ENCODE measurements at places on chromosomes 1 and 21.

- DNase-seq = no peak
Observed at GRCh38 chr1:63269571-63269970, 52.8 kb upstream of the FOXD3 start.

DNA sequence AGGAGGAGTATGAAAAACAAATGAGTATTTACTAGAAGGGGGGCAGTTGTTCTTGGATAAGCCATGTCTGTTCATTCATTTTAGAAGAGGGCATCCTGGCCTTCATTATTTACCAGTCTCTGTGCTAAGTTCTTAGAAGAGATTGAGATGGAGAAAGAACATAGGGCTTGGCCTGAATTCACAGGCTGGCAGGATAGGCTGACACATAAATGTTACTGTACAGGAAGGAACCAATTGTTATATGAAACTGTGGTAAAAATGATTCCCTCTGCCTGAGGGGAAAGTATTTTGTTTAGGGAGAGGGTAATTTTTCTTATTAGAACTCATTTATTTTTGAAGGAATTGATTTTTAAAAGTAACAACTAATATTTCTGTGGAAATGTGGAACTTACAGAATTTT, 99.5 kb downstream of the MAN1A2 start:
- no peak for DNase-seq

GRCh38 chr1:72915581-72915980, 633.2 kb upstream of the NEGR1 start:
- no peak for DNase-seq

- no peak for DNase-seq
Observed at GRCh38 chr1:64811131-64811530, 66.3 kb downstream of the RAVER2 start.

DNA sequence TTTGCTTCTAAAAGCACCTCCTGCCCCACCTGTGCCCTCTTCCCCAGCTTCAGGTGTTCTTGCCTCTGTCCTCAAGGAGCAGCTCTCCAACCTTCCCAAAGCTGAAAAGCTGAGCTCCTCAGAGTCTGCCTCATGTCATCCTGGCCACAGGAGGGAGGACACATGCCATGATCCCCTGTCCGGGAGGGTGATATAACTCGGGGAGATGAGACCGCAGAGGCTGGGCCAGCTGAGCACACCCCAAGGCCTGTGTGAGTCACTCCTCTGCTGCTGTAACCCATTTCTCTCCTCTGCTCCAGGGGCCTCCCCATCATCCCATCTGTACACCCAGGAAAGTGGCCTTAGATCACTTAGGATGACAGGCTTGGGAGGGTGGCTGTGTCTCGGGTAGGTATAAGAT, 49.8 kb downstream of the EPHB2 start:
- DNase-seq = no peak

- no peak for DNase-seq
Observed at GRCh38 chr1:58927041-58927721, 143.3 kb upstream of the JUN start.

GRCh38 chr1:89254658-89255287, 17.9 kb downstream of the GBP5 start:
- no peak for DNase-seq

- DNase-seq = no peak
Observed at GRCh38 chr1:213905344-213905743, 82.4 kb upstream of the PROX1 start.

DNA sequence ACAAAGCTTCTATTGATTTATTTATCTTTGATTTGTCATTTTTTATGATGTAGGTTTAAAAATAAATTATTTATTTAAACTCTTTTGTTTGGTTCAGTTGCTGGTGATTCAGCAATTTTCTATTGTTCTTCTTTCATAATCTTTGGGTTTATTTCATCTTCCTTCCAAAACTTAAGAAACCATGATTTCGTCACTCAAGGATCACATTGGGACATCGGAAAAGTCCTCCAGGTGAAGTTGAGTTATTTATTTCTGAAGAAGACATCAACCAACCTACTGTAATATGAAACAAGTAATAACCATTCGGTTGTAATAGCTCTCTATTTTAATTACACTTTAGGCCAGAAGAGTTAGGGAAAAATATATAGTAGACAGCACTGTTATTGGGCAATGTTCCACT, 23.0 kb upstream of the WLS start:
- no peak for DNase-seq

DNA sequence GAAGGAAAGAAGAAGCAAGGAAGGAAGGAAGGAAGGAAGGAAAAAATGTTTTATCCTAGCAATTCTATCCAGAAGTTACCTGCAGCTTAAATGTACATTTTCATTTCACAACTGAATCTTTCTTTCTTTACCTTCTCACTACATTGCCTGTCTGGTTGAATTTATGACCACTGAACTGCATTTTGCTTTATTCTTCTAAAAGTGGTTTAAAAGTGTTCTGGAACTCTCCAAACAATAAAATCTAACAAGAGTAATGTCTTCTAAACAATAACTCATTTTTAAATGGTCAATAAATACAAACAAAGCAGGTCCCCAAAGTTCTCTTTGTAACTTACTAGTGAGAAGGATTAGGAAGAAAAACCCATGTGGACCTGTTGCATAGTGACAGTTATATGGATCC, 587.5 kb upstream of the NEGR1 start:
- no peak for DNase-seq

DNA sequence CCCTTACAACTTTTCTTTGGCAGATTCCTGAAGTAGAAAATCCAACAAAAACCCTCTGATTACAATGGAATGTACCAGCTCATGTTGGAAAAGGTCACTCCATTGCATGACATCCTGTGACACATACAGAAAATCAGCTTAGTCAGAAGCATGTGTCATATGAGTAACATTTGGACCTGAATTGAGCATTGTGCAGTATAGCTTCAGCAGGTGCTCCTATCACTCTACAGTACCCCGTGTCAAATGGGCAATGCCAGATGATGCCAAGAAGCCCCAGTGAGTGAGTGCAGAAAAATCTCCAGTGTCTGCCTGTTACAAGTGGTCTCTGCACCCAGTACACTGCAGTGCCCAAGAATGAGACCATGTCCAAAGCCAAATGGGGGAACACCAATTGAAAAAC, 129.7 kb upstream of the RUNX1 start:
- no peak for DNase-seq

DNA sequence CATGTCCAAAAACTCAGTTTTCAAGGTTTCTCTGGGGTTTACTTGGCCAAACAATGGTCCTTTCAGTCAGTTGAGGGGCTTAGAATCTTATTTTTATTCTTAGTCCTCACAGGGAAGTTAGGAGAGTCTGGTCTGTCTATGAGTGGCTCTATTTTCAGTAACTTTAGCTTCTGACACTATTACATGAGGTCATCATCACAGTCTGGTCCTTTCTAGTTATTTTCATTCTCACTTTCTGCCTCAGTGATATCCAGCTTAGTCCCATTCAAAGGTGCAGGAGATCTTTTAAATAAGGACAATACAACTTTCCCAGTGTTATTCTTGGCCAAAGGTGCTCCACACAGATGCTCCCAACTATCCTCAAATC, 30.0 kb upstream of the FGGY start:
- no peak for DNase-seq

DNA sequence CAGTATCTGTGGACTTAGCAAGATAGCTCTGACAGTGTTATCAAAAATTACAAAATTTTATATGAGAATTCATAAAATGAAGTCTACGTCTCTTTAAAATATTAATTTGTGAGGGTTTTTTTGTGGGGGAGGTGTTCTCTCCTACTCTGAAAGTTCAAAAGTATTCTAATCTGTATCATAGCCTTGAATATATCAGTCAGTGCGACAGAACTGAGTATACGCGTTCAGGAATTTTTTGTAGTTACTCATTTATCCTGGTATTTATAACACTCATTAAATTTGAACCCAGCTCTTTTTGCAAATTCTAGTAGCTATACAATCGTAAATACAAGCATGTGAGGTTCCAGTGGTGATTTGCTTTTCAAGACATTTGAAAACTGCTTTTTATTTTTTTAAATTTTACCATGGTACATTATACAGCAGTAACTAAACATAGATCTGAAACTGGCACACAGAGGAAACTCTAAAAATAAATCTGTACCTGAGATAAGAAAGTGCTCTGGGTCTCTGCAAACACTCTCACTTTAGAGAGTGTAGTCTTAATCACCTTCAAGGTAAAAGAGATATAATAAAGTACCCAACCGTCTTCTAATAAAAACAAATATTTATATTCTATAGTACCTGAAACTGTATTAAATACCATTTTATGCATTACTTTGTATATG, 178.4 kb upstream of the ADAMTS5 start:
- no peak for DNase-seq

GRCh38 chr1:25360596-25361581, 22.8 kb downstream of the TMEM50A start:
- no peak for DNase-seq

- peak; percentile 17 for DNase-seq
Observed at GRCh38 chr1:47175227-47175934, 14.5 kb downstream of the PDZK1IP1 start.

- DNase-seq = no peak
Observed at GRCh38 chr1:24481843-24482610, 20.6 kb upstream of the RCAN3 start.

DNA sequence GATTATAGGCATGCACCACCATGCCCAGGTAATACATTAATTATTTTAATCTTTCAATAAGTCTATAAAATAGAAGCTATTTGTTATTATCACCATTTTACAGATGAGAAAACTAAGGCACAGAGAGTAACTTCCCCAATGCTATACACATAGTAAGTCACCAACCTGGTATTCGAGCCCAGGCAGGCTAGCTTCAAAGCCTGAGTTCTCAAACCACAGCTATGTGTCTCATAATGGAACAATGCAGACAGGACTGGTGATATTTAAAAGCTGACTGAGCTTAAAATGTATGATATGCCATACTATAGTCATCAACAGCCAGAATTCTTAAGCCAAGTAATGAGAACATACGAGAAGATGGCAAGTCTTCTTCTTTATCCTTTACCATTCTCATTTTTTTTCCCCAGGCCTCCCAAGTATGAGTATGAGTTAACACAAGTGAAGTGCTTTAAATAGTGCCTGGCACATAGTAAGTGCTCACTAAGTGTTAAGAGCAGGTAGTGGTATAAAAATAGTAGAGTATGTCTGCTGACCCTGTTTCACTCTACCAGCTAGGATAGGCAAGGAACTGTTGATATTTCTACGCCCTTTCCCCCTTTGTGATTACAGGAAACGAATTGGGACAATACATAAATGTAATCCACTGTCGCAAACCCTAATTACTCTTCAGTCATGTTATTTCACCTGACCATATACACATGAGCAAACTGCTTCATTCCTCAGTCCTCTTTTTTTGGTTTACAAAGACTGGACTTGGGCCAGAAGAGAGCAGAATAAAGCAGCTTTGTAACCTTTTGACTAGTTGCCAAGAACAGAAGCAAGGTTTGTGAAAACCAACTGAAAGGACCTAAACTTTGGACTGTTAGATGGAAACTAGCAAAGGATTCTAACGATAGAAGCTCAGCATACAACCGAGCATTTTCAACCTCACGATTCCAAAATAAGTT, 9.5 kb downstream of the EYA3 start:
- no peak for DNase-seq

DNA sequence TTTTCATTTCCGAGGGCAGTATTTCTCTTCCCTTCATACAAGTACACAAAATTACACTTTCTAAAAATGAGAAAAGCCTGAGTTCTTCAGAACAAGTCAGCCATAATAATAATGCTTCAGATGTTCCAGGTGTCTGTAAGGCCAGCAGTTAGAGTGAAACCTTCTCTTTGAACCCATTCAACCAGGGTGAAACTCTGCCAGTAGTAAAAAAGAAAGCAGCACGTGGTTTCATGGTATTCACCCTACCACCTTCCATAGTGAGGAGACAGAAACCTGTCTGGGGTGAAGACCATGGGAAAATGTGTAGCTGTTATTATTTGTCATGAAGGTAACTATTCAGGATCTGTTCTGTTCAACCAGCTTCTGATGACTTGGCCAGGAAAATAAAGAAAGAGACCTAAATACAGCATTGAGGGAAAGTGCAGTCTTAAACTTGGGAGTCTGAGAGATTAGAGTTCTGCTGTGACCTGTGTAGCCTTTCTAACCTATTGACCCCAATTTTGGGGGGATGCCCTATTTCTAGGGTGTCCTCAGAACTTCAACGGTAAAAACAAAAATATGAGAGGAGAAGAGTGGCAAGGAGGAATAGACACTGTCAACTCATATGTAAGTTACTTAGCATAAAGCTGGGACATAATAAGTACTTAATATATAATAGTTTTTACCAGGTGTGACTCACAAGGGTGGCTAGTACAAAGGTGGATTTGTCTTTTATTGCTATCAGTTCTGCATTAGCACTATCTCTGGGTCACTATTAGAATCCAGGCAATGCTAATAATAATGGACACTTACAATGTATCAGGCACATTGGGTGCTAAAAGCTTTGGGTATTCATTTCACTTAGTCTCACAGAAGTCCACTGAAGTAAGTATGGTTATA, 70.0 kb upstream of the TNFSF4 start:
- no peak for DNase-seq

- no peak for DNase-seq
Observed at GRCh38 chr1:18148461-18148860, 40.9 kb downstream of the IGSF21 start.

DNA sequence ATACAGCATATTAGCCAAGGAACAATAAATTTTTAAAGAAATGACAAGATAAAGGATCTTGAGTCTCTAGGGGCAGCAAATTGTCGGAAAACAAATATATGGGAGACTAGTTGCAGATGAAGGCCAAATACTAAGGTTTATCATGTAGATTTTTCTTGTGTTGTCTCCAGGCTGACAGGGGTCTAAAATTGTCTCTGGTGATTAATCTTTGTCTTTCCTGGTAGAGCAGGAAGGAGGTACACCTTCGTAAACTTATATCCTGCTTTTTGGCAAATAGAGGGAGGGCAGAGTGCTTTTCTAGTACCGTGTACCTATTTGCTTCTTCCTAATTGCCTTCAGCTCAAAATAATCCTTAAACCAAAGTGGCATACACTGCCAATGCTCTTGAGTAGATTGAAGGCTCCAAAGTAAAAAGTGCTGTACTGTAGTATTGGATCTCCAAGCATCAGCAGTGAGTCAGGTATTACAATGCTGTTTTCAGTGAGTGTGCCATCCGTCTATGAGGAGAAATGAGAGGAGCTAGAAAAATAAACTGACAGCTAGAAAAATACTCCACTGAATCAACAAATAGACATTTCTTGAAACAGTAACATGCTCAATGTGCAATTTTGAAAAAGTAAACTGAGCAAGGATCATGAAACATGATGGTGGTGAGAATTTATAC, 1.8 kb upstream of the LEPR start:
- DNase-seq = no peak

GRCh38 chr21:36117286-36117741, 17.6 kb upstream of the CBR3 start:
- DNase-seq = no peak

DNA sequence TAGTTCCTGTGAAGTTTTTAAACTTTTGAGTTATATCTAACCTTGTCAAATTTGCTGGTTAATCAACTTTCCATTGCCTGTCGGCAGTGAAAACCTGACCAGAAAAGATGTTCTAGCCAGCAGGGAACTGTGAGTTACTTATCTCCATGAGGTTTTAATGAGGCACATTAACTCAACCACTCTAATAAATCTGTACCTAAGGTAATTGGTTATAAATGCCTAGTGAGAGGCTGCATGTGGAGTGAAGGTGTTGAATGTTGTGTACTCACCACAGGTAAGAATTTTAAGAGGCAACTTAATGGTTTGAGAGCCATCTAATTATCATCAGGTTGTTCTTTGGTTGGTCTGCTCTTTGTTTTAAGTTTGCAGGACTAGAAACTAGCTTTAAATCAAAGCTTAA, 138.4 kb upstream of the LHX8 start:
- DNase-seq = no peak

- no peak for DNase-seq
Observed at GRCh38 chr1:39199593-39199992, 4.9 kb upstream of the MACF1 start.
